NCI-H460 (cell line): ENCODE measurements at places on chromosomes 16 and 17. TPM values are rescaled to one million over a fixed set of nuclear protein-coding genes. Genes with fewer than 3 reads are reported as not detected.
A peak's percentile ranks its signal among the peaks of the same experiment; 100 is the strongest.

The TP53TG3B gene
- total RNA-seq = not detected in 2 replicates

The HOXB1 gene
- total RNA-seq = not detected in 2 replicates

The SLC35G6 gene
- total RNA-seq = not detected in 2 replicates

The OR1G1 gene
- total RNA-seq = not detected in 2 replicates

The ELMO3 gene
- total RNA-seq = 1.1 and 1.5 TPM in 2 replicates

The NPTX1 gene
- total RNA-seq = 0.67 and 0.69 TPM in 2 replicates

GRCh38 chr16:66245072-66245471 is 121.4 kb upstream of the CDH5 start:
- DNase-seq = no peak

- no peak for DNase-seq
These were observed 7.5 kb downstream of the DNASE1L2 start for GRCh38 chr16:2243781-2244180.

DNA sequence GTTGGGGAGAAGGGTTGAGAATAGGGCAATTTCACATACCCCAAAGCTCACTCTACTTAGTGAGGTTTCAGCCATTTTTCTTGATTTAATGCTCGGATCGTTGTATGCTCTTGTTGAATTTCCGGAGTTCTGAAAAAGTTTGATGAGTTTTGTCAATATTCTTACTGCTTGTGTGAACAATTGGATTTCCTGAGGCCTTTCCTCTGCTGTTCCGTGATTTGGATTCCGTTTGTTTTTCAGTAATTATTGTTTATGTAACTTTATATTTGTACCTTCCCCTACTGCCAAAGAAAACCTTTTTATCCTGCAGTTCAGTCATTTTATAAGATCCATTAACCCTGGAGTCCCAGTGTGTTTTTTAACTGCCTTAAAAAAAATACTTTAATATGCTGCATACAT is 62.9 kb downstream of the PHKB start:
- no peak for DNase-seq

GRCh38 chr17:30952638-30953393 is 18.0 kb upstream of the RNF135 start:
- no peak for DNase-seq

GRCh38 chr17:17911001-17911613 is 61.1 kb downstream of the TOM1L2 start:
- DNase-seq = no peak

DNA sequence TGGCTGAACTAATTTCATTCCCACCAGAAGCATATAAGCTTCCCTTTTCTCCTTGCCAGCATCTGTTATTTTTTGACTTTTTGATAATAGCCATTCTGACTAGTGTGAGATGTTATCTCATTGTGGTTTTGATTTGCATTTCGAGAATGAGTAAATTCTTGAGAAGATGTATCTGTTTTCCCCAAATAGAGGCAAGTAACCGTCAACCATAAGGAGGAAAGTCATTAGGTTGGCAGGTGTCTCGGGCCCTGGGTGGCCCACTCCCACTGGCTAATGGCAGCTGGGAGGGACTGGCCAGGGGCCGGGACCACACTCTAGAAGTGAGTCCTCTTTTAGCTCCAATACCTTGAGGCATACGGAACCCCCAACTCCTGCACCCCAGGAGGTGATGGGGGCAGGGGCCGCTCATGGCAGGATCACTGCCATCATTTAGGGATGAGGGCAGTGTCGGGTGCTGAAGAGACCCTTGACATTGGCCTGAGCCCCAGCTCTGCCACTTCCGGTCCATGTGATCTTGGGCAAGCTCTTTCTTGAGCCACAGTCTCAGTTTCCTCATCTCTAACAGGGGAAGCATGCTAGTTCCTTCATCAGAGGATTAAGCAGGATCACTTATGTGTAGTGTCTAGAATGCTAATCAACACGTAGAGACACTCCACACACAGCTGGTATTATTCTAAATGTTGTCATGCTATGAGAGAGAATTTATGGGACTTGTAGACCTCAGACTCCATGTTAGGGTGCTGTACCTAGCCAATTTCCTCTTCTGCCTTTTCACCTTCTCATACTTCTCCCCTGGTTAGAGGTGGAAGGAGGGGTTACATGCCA is 44.3 kb downstream of the RGS9 start:
- DNase-seq = no peak

DNA sequence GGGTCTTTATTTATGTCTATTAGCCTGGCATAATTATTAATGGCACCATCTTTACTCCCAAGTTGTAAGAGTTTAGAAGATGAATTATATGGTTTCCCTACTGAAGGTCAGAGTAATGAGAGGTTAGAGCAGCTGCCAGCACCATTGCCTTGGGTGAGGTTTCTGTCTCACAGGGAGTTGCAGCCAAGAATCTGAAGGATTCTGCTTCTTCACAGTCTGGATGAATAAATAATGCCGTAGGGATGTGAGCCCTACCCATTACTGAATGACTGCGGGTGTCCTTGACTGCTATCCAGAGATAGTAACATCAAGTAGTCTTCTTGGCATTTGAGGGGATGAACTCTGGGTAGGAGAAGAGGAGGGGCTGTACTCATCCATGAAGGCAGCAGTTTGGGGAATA is 52.8 kb upstream of the SMIM36 start:
- DNase-seq = no peak

- DNase-seq = no peak
These were observed 138.3 kb downstream of the SOCS1 start for GRCh38 chr16:11117576-11118211.

GRCh38 chr17:77425791-77426641 is 285.2 kb downstream of the SEC14L1 start:
- DNase-seq = peak; percentile 51

DNA sequence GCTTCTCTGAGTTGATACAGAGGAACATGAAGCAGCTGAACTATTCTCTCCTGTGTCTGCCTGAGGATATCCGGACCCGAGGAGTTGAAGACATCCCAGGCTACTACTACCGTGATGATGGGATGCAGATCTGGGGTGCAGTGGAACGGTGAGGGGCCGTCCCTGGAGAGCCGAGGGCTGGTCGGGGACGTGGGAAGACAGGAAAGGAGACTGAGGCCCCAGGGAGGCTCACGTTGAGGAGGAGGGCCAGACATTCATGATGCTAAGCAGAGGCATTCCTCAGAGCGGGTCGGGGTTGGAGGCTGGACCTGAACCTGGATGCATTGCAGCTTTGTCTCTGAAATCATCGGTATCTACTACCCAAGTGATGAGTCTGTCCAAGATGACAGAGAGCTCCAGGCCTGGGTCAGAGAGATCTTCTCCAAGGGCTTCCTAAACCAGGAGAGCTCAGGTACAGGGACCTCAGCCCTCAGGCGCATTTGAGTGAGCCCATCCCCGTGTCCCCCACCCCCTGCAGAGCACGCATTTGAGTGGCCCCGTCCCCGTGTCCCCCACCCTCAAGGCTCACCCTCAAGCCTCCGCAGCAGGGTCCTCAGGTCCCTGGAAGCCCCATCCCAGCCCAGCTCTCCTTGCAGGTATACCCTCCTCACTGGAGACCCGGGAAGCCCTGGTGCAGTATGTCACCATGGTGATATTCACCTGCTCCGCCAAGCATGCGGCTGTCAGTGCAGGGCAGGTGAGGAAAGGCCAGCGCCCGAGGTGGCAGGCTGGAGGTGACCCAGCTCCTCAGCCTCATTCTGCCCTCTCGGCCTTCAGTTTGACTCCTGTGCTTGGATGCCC is 8.3 kb downstream of the ALOX15B start:
- no peak for DNase-seq

DNA sequence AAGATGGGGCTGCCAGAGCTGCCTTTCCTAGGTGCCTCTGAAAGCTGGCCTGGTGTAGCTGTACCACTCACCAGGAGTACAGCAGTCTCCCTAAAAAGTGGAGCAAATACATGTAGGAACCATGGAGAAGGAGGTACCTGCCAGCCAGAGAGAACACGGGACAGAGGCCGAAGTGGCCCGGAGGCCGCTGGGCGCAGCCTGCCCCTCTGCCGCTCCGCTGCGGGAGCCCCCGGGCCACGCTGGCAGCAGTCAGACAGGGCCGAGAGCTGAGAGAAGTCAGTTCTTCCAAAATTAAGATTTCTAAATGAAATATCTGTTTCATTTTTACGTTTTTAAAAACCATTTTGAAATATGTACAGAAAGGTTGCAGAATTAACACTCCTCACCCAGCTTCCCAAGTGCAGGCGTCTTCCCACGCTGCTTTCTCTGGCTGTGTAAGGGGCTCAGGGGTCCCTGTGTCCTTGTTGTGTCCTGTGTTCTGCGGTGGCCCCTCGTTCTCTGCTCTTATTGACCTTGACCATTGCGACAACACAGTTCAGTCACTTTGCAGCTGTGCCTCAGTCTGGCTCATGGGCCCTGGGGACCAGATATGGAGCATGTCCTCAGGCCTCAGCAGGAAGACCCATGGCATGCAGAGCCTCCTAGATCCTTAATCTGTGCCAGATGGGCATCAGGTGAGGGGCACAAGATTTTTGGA is 5.0 kb downstream of the MAPK8IP3 start:
- DNase-seq = no peak

- no peak for DNase-seq
These were observed 470.3 kb downstream of the TMEM114 start for GRCh38 chr16:8120001-8120400.

DNA sequence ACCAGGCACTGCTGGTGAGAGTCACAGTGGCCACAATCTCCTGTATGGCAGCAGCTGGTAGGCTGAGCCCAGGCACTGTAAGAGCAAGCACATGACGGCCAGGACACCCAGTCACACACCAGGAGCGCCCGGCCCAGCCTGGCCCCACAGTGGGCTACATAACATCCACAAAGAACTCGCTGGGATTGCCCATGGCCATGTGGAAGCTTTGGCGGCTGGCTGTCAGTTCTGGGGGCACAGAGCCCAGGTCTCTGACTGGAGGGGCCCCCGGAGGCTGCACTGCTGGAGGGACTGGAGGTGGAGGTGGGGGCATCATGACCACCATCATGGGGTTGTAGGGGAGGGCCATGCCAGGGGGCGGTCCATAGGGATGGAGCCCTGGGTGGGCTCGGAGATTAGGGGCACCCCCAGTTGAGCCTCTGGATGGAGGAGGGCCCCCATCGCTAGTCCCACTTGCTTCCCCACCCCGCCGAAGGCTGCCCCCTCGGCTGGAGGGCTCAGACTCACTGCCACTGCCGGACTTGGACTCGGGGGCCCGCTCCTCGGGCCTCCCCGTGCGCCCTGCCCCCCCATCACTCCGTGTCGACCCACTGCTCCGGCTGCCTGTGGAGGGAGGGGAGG is 6.1 kb downstream of the ACADVL start:
- DNase-seq = no peak

DNA sequence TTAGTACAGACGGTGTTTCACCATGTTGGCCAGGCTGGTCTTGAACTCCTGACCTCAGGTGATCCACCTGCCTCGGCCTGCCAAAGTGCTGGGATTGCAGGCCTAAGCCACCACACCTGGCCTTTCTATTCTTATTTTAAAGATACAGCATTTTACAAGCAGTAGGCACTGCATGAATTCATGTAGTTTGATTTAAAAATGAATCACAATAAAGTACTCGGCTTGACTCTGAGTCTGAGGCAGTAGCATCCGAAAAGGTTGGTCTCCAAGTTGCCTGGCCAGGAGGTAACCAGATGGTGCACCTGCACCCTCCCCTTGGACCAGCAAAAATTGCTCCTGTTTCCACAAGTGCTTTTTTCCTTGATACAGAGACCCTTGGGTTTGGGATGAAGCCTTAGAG is 35.6 kb downstream of the MAP2K6 start:
- no peak for DNase-seq
